Lung microvascular endothelial cell (primary cell): ENCODE measurements at places on chromosomes 2 and 18.

DNA sequence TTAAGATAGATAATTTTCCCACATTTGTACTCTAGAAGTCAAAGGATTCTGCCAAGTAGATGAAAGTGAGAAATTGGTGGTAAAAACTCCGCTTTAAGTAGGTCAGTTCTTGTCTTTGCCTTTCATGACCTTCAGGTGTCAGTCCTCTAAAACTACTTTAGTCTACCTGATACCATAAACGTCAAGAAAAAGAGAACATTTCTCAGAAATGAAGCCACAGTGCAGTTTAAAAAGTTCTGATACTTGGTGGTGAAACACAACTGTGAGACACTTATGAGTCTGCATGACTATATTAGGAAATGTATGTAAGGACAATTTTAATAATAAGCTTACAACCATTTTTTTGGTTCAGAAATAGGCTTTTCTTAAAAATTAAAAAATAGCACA, 583.3 kb downstream of the SATB2 start:
- no peak for DNase-seq

DNA sequence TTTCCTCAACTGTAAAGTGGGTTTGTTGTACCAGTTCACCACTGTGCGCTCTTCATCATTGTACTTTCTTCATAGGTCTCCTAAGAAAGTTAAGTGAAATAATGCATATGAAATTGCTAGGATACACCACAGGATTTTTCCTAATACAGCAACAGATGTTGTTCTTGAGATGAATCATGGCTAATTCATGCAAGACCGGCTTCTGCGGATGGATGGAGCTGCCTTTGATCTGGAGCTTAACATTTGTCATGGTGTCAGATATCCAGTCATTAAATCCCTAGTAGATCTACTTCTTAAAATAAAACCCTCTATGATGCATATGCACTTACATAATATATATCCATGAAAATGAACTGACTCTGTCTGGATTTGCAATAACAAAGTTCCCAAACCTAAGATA, 114.1 kb downstream of the COL6A3 start:
- DNase-seq = peak; percentile 86

DNA sequence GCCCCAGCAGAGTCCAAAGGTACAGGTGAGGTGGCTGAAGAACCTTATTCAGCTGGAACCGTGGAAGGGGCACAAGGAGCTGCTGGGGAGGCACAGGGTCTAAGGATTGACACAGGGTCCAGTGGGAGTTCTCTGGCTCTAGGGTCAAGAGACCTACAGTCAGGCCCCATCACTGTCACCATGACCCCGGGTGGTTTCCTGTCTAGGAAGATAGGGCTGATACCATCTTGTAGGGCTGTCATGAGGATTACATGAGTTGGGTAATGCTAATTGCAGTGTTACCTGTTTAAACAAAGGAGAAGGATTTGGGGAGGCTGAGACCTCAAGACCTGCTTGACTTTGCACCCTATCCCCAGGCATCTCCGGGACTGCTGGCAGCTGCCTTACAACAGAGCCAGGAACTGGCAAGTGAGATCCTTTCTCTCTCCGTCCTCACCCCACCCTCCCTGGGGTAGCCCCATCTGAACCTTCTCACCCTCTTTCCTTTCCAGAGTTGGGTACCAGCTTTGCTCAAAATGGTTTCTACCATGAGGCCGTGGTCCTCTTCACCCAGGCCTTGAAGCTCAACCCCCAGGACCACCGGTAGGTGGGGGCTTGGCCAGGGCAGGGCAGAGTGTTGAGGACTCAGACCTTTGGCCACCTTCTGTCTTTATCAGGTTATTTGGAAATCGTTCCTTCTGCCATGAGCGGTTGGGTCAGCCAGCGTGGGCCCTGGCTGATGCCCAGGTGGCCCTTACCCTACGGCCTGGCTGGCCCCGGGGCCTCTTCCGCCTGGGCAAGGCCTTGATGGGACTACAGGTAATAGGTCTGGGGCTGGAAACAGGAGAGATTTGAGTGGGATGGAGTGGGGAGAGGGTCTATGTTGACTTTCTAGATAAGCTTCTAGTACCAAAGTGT, 7.5 kb downstream of the LBX2 start:
- no peak for DNase-seq

GRCh38 chr18:9209279-9209678, 72.7 kb downstream of the ANKRD12 start:
- no peak for DNase-seq

- DNase-seq = no peak
Measured at GRCh38 chr2:119011910-119012209, 69.9 kb downstream of the MARCO start.

DNA sequence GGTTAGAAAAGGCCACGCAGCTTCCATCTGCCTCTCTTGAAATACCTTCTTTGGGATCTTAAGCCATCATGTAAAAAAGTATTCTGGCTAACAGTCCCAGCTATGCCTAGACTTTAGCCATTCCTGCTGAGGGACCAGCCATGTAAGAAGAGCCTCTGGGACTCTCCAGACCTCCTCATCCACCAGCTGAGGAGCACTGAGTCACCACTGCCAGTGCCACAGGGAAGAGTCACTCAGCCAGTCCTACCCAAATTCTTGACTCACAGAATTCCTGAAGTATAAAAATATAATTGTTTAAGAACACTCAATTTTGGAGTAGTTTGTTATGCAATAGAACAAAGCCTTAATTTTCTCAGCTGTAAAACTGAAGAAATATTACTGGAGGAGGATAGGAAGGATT, 436.7 kb downstream of the ZEB2 start:
- DNase-seq = no peak

DNA sequence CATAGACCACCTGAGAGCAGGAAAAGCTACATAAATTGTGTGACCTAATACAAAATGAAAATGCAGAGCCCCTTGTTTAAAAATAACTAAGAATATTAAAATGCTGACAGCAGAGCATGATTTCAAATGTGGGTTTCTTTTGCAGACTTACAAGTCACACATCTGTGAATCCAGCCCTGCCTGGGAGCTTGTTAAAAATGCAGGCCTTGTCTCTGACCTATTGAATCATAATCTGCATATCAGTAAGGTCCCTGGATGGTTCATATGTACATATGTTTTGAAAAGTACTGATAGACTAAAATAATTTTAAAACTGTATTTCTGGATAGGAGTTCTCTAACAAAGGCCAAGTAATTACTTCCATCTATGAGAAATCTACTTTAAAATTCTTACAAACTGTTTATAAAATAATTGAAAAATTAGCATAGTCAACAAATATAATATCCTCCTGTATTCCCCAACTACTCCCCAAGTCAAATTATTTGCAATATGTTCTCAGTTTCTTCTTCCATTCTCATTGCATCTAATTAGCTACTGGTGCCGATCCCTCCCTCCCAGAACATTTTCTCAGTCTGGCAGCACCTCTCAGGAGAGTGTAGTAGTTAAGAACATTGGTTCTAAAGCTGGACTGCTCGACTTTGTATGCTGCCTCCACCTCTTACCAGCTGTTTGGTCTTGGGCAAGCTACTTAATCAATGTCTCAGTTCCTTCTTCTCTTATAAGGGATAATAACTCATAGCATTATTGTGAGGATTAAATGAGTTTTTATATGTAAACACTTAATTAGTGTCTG, 1040.4 kb upstream of the CDH2 start:
- DNase-seq = no peak

DNA sequence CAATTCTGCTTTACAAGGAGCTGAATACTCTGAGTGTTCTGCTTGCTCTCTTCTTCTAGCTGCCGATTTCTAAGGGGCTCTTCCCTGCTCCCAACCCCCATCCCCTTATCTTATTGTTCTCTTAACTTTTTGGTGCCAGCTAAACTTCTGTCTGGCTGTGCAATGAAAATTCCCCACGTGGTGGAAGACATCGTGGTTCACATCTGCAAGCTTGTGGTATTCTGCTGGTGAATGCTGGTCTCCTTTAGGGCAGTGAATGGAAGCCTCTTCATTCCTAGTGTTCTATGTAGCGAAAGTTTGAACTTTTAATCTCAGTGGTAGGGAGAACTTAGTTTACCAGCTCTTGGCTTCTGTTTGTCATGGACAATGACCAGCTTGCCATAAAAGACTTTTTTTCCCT, 406.0 kb upstream of the ZEB2 start:
- DNase-seq = no peak

DNA sequence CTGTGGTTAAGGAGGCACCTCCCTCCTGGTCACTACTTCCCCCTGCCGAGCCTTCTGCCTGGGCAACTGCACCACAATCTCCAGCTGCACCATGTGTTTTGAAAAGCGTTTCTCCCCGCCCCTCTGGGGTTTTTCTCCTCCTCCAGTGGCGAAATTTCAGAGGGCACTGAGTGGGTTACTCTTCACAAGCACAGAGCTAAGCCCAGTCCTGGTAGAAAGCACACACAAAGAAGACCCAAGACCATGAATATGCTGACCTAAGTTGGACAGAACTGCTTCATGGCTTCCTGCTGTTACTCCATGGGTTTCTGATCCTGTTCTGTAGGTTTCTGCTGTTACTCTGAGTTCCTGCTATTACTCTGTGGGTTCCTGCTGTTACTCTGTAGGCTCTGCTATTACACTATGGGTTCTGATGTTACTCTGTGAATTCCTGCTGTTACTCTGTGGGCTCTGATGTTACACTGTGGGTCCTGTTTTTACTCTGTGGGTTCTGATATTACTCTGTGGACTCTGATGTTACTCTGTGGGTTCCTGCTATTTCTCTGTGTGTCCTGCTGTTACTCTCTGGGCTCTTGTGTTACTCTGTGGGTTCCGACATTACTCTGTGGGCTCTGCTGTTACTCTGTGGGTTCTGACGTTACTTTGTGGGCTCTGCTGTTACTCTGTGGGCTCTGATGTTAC, 216.6 kb downstream of the RTP5 start:
- no peak for DNase-seq

DNA sequence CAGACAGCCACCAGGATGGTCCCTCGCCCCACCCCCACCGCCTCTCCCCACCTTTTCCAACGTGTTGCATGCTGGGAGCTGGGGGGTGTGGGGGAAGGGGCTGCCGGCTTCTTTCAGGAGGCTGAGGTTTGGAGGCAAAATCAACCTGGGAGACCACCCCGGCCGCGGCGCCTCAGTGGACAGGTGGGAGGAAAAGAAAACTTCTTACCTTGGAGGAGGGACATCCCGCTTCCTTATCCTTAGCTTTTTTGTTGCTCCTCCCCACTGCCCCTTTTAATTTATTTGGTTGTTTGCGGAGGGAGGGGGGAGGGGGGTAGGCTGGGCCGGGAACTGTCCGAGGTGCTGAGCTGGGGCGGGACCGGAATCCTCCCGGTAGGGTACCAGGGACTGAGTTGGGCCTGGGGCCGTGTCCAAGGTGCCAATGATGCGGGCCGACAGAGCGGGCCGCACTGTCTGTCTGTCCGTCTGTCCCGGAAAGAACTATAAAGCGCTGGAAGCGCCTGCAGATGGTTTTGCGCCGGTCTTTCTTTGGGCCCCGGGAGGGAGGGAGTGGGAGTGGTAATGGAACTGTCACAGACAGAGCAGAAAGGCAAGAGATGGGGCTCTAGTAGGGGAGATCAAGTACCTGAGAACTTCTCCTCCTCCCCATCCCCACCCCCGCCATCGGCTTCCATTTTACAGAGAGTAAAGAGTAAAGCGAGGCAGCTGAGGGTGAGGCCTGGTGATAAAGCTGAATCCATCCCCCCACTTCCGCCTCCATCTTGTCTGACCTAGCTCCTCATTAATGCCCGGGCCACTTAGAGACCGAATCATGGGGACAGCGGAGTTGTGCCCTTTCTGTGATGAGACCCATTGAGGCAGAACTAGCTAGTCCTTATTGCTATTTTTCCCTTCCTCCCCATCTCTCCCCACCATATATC, 2.4 kb downstream of the CDK5R2 start:
- no peak for DNase-seq

DNA sequence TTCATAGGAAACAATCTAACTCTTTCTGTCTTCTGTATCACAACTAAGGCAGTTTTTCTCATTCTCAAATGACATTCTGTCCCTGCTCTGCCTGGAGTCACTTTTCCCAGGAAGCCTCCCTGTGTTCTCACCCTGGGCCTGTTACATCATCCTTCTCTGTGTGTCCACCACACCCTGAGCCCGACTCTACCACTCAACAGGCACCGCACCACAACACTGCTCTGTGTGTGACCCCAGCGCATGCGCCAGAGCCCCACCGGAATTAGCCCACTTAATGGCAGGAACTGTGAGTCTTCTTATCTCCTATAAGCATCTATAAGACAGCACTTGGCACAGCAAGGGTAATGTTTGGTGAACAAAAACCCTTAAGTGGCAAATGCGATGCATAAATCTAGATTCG, 32.3 kb downstream of the TGFBRAP1 start:
- DNase-seq = no peak

- DNase-seq = no peak
Measured at GRCh38 chr18:63975628-63976027, 5.7 kb downstream of the SERPINB8 start.

GRCh38 chr2:106800976-106801655, 84.9 kb downstream of the ST6GAL2 start:
- DNase-seq = no peak

- DNase-seq = peak; percentile 61
Measured at GRCh38 chr2:221999717-222000116, 299.1 kb downstream of the PAX3 start.

DNA sequence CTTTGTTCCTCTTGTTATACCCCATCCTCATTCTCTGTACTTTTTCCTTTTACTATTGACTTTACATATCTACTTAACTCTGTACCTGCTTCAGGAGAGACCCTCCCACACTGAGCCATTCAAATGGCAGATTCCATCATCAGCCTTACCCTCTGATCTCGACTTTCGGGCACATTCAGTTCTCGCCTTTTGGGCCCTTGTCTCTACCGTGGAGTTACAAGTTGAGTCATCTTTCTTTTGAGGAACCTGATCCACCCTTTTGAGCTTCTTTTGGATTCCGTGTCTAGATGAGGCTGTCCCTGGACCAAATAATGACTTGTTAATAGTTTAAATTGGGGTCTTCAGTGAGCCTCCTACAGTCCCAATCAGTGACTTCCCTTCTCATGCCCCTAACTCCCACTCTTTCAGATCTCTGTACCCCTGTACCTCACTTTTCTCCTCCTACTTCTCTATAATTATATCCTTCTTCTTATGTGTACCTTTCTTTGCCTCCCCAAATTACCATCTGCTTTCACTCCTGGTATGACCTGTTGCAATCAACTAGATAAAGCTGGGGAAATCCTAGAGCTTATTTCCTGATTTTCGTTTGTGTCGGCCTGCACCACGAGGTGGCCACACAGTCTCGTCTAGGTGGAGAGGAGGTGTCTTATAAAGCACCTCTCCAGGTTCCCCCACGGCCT, 17.2 kb downstream of the SP110 start:
- no peak for DNase-seq

- DNase-seq = no peak
Measured at GRCh38 chr2:148876595-148877402, 1.8 kb downstream of the KIF5C start.

- DNase-seq = no peak
Measured at GRCh38 chr2:128726911-128727310, 408.2 kb upstream of the HS6ST1 start.

GRCh38 chr18:76658627-76659026, 163.6 kb upstream of the ZNF516 start:
- no peak for DNase-seq

DNA sequence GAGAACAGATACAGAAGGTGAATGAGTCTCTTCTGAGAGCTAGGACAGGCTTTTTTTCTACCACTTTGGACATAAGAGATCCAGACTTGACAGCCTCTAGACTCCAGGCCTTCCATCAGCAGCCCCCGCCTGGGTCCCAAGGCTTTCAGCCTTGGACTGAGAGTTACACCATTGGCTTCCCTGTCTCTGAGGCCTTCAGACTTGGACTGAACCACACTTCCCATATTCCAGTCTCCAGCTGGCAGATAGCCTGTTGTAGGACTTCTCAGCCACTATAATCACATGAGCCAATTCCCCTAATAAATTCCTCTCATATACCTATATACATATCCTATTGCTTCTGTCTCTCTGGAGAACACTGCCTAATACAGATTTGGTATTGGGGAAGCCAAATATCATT, 128.2 kb downstream of the MCFD2 start:
- no peak for DNase-seq
